Esophagus squamous epithelium (tissue), 5 donors: ENCODE measurements at places on chromosomes 11 and 22.

- DNase-seq: no peak
Measured at GRCh38 chr22:42805016-42805997, 51.8 kb downstream of the ARFGAP3 start.

DNA sequence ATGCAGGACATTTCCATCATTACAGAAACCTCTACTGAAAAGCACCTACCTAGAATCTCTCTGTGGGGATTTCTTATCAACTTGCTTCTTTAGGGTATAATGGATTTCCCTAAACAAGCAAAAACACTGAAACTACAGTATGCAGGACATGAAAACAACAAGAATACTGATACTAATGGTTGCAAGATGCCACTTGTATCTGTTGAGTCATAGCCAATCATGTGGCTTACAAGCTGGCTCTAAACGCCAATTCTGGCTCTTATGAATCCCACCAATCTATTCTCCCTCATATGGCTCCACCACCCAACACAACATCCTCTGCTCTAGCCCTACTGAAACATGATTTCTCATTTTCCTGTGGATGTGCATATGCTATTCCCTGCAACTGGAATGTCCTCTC lies 22.6 kb downstream of the TENM4 start:
- DNase-seq: no peak

DNA sequence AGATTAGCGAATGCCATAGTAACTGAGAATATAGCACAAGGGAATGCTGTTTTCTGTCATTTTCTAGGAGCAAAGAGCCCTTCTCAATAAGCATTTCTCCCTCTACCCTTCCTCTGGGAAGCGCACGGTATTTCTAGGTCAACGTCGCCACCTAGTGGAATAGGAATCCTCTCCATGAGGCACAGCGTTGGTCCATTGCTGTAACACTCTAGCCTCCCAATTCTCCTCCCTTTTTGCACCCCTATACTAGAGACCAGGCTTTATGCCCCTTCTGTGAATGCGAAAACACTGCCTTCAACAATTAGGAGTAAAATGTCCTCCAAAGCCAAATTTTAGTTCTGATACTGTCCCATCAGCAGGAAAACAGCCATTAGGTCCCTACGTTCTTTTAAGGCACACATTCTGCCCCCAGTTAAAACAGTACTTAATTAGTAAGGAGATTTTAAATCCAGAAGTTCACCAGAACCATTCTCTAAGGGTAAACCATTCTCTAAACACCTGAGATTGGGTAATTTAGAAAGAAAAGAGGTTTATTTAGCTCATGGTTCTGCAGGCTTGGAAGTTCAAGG lies 12.8 kb upstream of the HYLS1 start:
- no peak for DNase-seq

- no peak for DNase-seq
Measured at GRCh38 chr22:48083502-48083901, 1321.1 kb downstream of the TBC1D22A start.

GRCh38 chr11:96464700-96465307 lies 75.0 kb downstream of the JRKL start:
- DNase-seq: no peak

DNA sequence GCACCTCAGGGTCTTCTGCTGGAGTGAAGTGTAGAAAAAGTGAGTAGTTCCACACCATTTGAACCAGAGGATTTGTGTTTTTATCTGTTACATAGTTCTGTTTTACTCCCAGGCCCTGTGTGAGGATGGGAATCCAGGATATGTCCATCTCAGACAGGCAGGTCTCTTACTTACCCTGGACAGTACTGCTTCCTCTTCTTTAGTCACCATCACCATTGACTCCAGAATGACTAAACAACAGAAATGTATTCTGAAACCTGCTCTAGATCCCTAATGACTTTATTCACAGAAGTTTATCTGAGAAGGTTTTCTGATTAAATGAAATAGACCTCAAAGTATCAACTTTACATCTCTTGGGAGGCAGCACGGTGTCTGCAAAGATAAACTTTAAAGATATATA lies 33.6 kb downstream of the CYP2R1 start:
- DNase-seq: no peak

GRCh38 chr11:11769362-11769761 lies 72.4 kb upstream of the USP47 start:
- DNase-seq: no peak
